ENCODE measurements at places on chromosomes 6 and 20. TPM values are rescaled to one million over a fixed set of nuclear protein-coding genes. Genes with fewer than 3 reads are reported as not detected.

The TMEM217 gene
- 5.7 TPM for total RNA-seq

The TFAP2B gene
- total RNA-seq, result not detected

The MAFB gene
- total RNA-seq, result 0.09 TPM

The BAG2 gene
- total RNA-seq, result 10.3 TPM

The ADGRF5 gene
- total RNA-seq, result not detected

The GSTA3 gene
- total RNA-seq, result not detected

The GPR6 gene
- not detected for total RNA-seq

The CALHM5 gene
- not detected for total RNA-seq

The GRM1 gene
- not detected for total RNA-seq

The RIN2 gene
- not detected for total RNA-seq

The ARFGAP1 gene
- total RNA-seq, result 90.2 TPM

The LAMA4 gene
- not detected for total RNA-seq

The KHDC1L gene
- total RNA-seq, result 0.67 TPM

The ZBP1 gene
- total RNA-seq, result 22.9 TPM

The GABBR1 gene
- total RNA-seq, result 6.0 TPM

The ZSCAN26 gene
- total RNA-seq, result 11.7 TPM

The CYP39A1 gene
- total RNA-seq, result not detected

The TGM2 gene
- total RNA-seq, result 0.35 TPM

The OPRL1 gene
- 0.99 TPM for total RNA-seq

The HSPA1L gene
- total RNA-seq, result 2.9 TPM

The HLA-DRB1 gene
- 228 TPM for total RNA-seq

The ALDH8A1 gene
- total RNA-seq, result 2.5 TPM

The PDYN gene
- total RNA-seq, result not detected

The PRND gene
- total RNA-seq, result not detected

The HDGFL1 gene
- total RNA-seq, result not detected

The SCAND1 gene
- total RNA-seq, result 63.9 TPM

The TSPYL4 gene
- 15.1 TPM for total RNA-seq

The SGK2 gene
- 0.26 TPM for total RNA-seq

The SSTR4 gene
- total RNA-seq, result not detected

The SRF gene
- 45.0 TPM for total RNA-seq

The FOXC1 gene
- total RNA-seq, result not detected

The MCM3 gene
- total RNA-seq, result 262 TPM

The MYCT1 gene
- total RNA-seq, result not detected

The FGD2 gene
- 26.3 TPM for total RNA-seq

The RXRB gene
- 36.0 TPM for total RNA-seq

The SMPD2 gene
- total RNA-seq, result 14.3 TPM

The EXOC2 gene
- total RNA-seq, result 28.4 TPM

The GABRR1 gene
- not detected for total RNA-seq

The DEFB124 gene
- not detected for total RNA-seq

The TNF gene
- 58.8 TPM for total RNA-seq

The CFAP61 gene
- total RNA-seq, result not detected

The C6orf163 gene
- 1.7 TPM for total RNA-seq

The OPRM1 gene
- total RNA-seq, result not detected

The CRYBG1 gene
- 62.7 TPM for total RNA-seq

The PAK5 gene
- not detected for total RNA-seq

The RBBP8NL gene
- not detected for total RNA-seq
